ENCODE measurements at places on chromosomes 6 and 20.
A peak's percentile ranks its signal among the peaks of the same experiment; 100 is the strongest.

- DNase-seq, result no peak
Measured at GRCh38 chr6:45378334-45378926, 696 bp upstream of the SUPT3H start.

DNA sequence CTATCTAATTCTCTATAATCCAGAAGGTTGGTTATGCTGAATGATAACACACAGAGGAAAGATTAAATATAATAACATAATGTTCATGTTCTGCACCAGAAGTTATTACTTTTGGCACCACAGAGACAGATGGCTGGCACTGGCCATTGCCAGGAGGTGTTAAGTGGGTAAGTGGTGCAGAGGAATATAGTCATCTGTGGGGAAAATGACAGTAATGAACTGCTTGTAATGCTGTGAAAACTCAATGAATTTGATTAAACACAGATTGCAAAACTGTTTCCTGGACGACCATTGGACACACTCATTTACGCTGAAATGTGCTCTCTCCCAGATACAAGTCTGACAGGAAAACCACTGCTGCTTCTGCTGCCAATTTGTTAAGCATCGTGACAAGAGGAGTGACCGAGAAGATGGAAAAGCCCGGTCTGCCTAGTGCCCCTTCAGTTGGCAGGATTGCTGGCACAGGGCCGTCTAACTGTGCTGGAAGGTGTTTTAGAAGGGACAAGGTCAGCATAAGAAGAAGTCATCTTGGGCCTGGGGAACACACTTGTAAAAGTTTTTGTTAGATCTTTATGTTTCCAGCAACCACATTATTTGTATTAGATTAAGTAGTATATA is 567.4 kb downstream of the CBLN4 start:
- no peak for DNase-seq

- DNase-seq, result no peak
Measured at GRCh38 chr6:125073071-125073470, 80.5 kb upstream of the TPD52L1 start.

GRCh38 chr6:135655055-135655454 is 157.5 kb upstream of the AHI1 start:
- no peak for DNase-seq

DNA sequence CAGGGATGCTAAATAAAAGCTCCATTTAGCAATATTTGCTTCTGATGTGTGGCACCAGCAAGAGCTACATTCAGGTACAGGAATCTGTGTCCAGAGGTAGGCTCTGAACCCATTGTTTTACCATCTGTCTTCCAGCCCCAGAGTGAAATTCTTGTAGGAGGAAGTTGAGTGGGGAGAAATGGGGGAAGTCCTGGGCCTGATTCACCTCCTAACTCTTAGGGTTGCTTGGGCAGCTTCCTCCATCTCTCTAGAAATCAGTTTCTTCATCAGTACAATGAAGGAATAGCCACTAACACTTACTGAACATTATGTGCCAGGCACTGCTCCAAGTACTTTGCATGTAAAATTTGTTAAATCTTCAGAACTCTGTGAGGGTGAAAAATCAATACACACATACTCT is 35.1 kb upstream of the TSPYL1 start:
- DNase-seq, result no peak

GRCh38 chr20:16541226-16541625 is 32.0 kb downstream of the KIF16B start:
- no peak for DNase-seq

DNA sequence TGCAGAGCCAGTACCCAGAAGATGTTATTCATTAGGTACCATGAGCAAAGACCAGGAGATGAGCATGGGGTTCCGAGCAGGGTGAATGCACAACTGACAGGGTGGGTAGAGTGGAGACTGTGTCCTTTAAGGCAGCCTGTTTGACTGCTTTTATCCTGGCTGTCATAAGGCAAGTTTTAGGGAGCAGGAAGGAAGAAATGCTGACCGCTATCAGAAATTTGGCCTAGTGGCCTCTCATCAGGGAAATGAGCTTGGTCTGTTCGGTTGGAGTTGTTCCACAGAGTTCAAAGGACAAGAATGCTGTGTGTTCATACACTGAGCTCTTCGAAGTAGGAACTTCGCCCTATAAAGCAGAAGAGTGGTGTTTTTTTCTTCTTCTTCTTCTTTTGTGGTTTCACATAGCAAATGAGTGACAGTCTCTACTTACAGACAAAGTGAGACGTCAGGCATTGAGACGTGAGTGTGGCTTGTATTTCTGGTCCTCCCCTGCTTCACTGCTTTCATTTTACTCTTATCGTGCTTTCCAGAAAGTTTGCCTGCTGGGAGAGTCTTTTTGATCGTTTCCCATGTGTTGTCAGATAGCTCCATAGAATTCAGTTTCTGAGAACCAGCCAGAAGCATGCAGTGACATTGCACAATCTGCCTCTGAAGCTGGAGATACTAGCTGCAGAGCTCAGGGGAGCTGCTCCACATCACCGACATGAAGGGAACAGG is at the start of gene CASS4:
Gene CASS4, plus strand, starts transcription at position 502 of the 714 bp plus-strand sequence. Its CDS starts 199 bp downstream, at position 701.
- no peak for DNase-seq

- no peak for DNase-seq
Measured at GRCh38 chr6:50821441-50822077, 2.9 kb downstream of the TFAP2B start.

DNA sequence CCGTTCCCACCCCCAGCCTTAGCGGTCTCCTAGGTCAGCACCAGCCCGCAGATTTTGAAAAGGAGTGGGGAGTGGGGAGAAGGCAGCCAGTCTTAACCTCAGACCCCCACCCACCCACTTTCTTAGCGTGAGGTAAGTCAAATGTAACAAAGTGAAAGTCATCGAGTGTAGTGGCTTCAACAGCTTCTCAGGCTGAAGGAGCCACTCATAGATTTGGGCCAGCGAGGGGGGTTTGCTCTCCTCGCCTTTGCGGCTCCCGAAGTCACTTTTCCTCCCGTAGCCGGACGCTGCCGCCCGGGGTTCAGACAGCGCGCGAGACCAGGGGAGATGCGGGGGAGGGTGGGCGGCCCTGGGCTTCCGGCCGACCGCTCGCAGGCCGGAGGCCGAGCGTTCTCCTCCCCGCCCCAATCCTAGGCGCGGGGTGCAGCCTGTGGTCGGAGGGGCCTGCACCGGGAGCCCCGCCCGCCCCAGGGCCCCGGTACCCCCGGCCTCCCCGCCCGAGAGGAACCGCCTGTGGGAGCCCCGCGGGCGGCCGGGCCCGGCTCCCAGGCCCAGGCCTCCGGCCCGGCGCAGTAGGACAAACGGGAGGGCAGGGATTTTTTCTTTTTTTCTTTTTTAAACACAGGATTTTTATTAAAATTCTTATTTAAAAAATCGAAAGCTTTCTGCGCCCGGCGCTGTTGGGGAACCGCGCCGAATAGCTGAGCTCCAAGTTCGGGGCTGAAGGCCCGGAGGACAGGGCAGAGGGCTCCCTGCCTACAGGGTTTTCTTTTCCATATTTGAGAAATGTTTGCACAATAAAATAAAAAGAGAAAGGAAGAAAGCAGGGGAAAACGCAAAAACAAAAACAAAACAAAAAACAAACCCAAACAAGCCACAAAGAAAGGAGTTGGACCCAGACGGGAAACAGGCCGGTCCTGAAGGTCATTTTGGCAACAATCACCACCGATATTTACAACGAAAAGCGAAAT is 3.2 kb downstream of the NKX2-2 start:
- no peak for DNase-seq

DNA sequence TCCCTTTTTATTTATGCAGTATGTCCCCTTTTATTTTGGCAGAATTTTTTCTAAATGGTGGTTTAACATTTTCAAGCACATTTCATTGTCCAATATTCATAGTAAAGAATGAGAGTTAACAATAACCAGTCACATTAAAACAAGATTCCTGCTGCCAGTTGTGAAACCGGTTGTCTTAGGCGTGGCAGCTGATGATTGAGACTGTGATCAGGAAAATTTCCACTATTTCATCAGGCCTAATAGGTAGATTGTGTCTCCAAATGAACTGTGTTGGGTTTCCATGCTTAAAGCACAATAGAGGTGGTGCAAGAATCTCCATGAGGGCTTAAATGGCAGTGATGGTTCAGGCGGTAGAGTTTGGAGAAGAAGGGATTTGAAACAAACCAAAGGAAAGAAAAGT is 15.3 kb downstream of the PRDM1 start:
- no peak for DNase-seq

DNA sequence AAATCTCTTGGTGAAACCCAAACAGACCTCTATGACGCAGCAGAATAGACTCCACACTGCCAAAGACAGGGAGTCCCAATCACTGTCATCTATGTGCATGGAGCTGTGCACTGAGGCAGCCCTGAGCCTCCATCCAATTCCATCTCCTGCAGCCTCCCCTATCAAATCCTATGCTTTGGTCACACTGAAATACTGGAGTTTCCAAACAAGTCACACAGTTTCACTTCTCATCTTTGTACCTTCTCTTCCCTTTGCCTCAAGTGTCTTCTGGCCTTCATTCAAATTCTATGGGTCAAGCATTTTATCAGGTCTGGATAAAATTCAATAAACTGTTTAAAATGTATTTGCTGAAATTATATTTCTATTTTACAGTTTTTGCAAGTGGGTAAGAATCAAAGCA is 38.5 kb downstream of the FBXL4 start:
- DNase-seq, result no peak

DNA sequence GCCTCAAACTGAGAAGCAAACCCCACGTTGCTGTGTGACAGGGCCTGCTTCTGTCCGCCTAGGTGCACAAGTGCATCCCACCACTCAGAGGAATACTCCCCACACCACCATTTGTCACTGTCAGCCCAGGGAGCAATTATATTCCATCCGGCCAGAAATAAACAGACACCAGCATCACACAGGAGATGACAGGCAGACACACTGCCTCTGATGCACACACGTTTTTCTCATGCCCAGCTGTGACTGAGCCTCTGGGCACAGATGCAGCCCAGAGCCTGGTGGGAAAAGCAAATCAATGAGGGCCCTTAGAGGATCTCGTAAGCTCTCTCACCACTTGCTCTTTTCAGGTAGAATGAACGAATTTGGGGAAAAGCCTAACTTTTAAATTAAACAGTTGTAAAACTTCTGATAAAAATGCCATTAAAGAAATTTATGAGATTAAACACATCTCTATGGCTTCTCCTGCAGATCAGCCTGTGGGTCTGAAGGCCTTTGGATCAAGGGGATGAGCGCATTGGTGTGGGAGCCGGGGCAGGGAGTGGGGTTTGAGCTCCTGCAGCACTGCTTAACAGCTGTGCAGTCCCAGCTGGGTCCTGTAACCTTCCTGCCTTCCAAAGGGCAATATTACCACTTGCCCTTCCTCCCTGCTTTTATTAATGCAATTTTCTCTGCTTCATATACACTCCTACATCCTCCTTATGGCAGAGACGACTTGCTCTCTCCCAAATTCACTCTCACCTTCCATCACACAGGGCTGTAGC is 624.3 kb downstream of the PTPRT start:
- no peak for DNase-seq

- no peak for DNase-seq
Measured at GRCh38 chr6:90952176-90952575, 365.3 kb upstream of the MAP3K7 start.

DNA sequence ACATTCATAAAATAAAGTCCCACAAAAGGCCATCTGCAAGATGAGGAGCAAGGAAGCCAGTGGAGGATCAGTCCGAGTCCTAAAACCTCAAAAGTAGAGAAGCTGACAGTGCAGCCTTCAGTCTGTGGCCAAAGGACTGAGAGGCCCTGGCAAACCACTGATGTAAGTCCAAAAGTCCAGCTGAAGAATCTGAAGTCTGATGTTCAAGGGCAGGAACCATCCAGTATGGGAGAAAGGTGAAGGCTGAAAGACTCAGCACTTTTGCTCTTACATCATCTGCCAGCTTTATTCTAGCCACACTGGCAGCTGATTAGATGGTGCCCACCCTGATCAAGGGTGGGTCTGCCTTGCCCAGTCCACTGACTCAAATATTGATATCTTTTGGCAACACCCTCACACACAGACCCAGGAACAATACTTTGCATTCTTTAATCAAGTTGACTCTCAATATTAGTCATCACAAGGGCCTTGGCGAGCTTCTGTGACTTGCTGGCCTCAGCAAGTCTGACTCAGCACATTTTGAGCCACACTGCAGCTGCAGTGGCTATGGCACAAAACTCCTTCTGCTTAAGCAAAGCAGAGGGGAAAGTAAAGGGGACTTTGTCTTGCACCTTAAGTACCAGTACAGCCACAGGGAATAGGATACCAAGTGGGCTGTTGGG is 1370.3 kb upstream of the CITED2 start:
- no peak for DNase-seq

DNA sequence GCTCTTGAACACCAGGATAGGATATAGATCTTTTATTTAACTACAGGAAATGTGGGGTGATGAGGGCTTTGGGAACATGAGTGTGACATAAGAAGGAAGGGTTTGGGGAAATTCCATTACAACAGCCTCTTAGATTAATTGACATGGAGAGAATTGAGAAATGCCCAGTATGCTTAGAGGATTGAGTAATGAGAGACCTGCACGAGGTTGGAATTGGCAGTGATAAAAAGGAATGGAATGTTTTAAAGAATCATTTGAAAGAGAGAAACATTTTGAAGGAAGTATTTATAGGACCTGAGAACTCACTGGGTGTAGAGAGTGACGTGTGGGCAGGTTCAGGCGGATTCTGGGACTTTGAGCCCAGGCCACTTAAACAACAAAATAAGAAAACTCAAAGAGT is 227.0 kb downstream of the BMP2 start:
- no peak for DNase-seq

GRCh38 chr20:8036771-8037170 is 17.2 kb upstream of the TMX4 start:
- DNase-seq, result no peak

DNA sequence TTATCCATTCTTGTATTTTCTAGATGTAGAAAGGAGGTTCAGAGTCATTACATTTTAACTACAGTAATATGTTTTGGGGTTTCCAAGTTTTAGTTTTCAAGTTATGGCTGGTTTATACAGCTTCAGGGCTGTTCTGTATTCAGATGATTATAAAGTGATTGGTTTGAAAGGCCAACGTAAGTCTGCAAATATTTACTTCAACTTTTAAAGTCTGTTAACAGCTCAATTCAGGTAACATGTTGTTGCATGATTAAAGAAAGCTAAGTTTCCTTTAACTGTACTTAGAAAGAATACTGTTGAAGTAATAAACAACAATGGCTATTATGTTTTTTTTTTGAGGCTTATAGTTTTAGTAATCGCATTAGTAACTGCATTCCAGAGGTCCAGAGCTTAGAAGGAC is 22.8 kb upstream of the GCLC start:
- DNase-seq, result no peak

DNA sequence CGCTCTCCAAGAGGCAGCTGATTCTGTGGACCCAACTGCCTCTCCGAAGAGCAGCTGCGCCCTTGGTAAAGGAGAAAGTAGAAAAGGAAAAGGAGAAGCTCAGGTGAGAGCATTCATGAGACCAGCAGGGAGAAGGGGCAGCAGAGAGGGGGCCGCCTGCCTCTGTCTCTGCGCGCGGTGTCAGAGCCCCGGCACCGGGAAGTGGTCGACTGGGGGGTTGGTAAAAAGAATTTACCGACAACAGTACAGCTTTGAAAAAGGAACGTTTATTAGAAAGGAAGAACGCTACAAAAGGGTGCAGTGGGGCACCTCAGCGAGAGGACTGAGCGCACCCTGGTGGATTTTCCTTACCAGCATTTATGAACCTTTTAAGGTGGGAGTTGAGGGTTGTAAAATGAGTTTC is 61.9 kb downstream of the GPR6 start:
- peak; percentile 10 for DNase-seq

Data from stimulated activated CD4-positive, alpha-beta T cell treated with anti-CD3 and anti-CD28 coated beads, Interleukin-1b, Interleukin-23, amount 100 ng/mL, for 1 hour (primary cell).